ENCODE measurements at places on chromosomes 16 and 17.

- no peak for DNase-seq
Observed at GRCh38 chr17:81160747-81161453, 4.4 kb upstream of the PVALEF start.

GRCh38 chr16:54026456-54026855 lies 260.1 kb downstream of the IRX3 start:
- DNase-seq: no peak

- DNase-seq: no peak
Observed at GRCh38 chr17:60039847-60040442, 38.8 kb downstream of the HEATR6 start.

GRCh38 chr17:60080545-60080944 lies 1.8 kb upstream of the HEATR6 start:
- DNase-seq: no peak

DNA sequence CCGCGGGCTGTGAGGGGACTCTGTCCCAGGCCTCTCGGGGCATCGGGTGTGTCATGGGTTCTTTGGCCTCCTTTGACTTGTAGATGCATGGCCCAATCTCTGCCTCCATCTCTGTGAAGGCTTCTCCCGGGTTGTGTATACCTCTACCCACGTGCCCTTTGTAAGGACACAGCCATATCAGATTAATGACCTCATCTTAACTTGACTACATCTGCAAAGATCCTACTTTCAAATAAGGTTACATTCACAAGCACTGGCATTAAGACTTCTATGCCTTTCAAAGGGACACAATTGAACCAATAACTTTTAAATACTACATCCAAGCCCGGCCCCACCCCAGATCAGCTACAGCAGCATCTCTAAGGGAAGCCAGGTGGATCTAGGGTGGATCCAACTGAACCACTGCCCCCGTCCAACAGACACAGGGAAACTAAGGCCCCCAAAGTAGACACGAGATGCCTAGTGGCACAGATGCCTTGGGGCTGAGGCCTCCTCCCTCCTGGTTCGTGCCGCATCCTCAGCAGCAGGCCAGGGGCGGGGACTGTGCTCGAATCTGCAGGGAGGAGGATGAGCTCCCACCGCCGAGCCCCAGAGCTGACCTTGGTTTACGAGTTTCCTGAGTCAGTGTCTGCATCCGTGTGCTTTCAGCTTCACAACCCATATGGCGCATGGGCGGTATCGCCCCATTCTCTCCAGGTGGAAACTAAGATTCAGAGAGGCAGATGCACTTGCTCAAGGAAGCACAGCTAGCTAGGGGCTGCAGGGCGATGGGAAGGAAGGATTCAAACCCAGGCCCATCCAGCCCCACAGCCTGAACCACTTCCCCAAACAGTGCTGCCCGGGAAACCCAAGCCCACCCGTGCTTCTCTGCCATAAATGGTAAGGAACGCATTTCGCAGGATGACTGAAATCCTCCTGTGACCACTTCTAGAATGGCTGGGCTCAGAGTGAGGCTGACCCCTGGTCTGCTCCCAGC lies 353.3 kb downstream of the C16orf95 start:
- DNase-seq: no peak

GRCh38 chr17:27647765-27648164 lies 16.8 kb downstream of the LGALS9 start:
- DNase-seq: no peak

GRCh38 chr16:57434003-57434402 lies 13.2 kb downstream of the CIAPIN1 start:
- DNase-seq: no peak

DNA sequence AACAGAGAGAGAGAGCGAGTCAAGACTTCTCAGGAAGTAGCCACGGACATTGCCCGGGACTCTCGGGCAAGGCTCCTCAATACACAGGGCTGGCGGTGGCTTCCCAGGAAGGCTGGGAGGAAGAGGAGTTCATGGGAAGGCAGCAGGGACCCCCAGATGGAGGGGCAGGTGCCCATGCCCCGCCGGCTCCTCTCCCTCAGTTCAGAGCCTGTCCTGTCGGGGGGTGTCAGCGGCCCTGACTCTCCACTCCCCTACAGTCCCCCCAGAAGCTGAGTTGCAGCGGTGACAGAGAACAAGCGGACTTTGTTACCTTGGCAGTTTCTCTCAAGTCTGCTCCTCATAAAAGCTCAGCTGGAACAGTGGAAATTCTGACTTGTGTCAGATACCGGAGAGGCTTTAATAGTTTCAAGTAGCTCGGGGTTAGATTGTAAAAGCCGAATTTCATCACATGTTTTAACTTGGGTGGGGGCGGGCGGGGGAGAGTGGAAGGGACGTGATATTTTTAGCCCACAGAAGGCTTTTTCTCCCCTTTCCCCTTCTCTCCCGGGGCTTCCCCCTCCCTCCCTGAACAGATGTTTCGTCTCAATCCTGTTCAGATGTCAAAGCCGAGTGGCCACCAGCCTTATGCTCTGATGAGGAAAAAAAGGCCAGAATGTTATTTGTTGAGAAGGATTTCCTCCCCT lies 65.2 kb downstream of the NKD1 start:
- DNase-seq: peak; percentile 66

DNA sequence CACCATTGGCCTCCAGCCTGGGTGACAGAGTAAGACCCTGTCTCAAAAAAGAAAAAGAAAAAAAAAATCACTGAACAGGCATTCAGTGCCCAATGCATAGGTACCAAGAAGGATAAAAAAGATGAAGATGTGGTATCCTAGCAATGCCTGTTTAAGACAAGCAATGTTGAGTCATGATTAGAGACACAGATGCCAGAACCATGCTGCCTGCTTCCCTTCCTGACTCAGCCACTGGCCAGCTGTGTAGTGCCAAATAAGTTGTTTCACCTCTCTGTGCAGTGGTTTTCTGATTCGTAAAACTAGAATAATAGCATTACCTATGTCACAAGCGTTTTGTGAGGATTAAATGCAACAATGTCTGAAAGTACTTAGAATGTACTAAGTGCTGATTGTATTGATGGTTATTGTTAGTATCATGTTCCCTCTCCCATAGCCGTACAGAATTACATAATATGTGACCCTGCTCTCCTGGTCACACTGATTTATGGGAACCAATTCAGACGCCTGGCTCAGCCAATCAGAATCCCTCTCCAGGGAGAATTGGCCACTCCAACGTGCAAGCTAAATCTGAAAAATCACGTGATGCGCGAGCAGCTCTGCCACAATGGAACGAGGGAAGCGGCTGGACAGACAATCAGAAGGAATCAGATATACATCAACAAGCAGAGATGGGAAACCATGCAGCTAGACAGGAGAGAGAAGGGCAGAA lies 241.9 kb downstream of the SLC39A11 start:
- no peak for DNase-seq

- DNase-seq: peak; percentile 69
Observed at GRCh38 chr16:12801511-12802042, 2.1 kb downstream of the CPPED1 start.

GRCh38 chr16:62392698-62393097 lies 356.5 kb upstream of the CDH8 start:
- DNase-seq: no peak

GRCh38 chr16:57637020-57637419 lies 8.6 kb downstream of the ADGRG1 start:
- DNase-seq: no peak

GRCh38 chr17:58985971-58986370 lies 120.7 kb downstream of the TRIM37 start:
- DNase-seq: no peak

GRCh38 chr17:67180275-67180674 lies 64.7 kb downstream of the HELZ start:
- no peak for DNase-seq

GRCh38 chr16:75647112-75647491 lies 363 bp downstream of the KARS1 start:
- no peak for DNase-seq

DNA sequence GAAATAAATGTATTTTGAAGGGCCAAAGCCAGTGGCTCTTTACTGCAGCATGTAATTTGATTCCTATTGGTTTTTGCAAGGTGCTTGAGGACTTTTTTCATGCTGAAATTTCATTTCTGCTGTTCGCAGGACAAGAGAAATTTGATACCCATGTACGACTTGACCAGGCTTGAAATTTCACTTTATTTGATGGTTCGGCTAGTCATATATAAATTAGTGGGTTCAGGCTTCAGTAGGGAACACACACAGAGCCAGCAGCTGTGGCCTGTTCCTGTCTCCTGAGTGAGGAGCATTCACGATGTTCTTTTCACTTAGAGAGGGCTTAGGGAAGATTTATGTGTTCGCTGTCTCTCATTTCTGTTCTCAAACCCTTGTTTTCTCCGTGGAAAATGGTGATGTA lies 258.4 kb upstream of the CACNG5 start:
- DNase-seq: no peak

- DNase-seq: no peak
Observed at GRCh38 chr16:17382949-17383863, 87.6 kb downstream of the XYLT1 start.

GRCh38 chr16:15919331-15919730 lies 30.1 kb upstream of the ABCC1 start:
- no peak for DNase-seq

GRCh38 chr17:53420035-53420641 lies 402.6 kb upstream of the KIF2B start:
- no peak for DNase-seq

DNA sequence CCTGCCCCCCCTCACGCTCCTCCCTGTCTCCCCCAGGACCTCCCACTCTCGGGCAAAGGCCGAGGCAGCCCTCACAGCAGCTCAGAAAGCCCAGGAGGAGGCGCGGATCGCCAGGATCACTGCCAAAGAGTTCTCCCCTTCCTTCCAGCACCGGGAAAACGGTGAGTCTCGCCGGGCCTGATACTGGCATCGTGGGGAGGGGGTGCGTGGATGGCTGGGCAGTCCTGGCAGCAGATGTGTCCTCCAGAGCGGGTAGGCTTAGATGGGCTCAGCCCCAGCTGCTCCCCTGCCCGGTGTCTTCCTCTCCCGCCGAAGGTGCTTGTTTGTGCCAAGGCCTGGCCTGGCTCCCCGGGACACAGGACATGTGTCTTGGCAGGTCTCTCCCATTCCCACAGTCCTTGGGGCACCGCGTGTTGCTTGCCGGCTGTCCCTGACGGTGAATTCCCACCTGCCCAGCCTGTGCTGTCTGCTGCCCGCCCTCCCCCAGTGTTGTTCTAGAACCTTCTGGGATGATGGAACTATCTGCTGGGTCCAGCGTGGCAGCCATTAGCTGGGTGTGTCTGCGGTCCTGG lies 81.6 kb downstream of the KLHDC4 start:
- no peak for DNase-seq

- no peak for DNase-seq
Observed at GRCh38 chr17:81091774-81092517, 57.0 kb downstream of the BAIAP2 start.

DNA sequence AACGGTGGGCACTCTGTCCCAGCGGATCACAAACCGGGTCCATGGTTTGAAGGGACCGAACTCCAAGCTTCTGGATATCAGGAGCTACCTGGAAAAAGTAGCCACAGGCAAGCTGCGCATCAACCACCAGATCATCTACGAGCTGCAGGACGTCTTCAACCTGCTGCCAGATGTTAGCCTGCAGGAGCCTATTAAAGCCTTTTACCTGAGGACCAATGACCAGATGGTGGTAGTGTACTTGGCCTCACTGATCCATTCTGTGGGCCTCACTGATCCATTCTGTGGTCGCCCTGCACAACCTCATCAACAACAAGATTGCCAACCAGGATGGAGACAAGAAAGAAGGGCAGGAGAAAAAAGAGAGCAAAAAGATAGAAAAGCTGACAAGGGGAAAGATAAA lies 6.3 kb upstream of the CEP112 start:
- DNase-seq: no peak

DNA sequence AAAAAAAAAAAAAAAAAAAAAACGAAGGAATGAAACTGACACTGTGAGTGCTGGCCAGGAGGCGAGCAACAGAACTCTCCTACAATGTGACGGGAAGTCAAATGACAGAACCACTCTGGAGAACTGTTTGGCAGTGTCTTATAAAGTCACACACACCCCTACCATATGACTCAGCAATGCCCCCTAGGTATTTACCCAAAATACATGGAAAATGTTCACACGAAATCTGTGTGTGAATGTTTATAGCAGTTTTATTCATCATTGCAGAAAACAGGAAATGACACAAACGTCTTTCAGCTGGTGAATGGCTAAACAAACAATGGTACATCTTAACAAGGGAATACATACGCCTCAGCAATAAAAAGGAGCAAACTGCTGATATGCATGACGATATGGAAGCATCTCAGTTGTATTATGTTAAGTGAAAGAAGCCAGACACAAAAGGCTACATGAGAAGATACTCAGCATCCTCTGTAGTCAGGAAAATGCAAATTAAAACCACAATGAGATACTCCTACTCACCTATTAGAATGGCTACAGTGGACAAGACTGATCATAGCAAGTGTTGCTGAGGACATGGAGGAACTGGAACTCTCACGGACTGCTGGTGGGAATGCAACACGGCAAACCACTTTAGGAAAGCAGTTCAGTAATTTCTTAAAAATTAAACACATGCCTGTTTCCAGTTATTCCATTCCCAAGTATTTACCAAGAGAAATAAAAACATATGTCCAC lies 74.7 kb downstream of the TBC1D16 start:
- no peak for DNase-seq

- DNase-seq: peak; percentile 13
Observed at GRCh38 chr17:82929011-82929622, 89.3 kb upstream of the ZNF750 start.

DNA sequence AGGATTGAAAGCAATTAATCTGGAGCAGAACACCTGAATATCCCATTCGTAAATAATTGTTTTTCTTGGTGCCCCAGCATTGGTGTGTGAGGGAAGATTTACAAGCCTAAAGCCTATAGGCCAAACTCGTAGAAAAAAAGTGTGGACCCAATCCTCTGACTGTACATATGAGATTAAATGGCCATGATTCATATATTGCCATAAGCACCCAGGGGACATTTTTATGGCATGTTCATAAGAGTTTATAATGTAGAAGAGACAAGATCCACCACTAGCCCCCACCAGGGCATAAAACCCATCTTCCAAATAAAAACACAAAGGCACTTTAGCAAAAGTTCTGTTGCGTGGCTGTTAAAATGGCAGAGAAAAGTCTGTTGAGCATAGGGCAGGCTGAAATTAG lies 15.5 kb upstream of the SALL1 start:
- DNase-seq: no peak

GRCh38 chr16:65598621-65599020 lies 476.8 kb upstream of the CDH11 start:
- no peak for DNase-seq

GRCh38 chr17:556431-556995 lies 158.1 kb downstream of the VPS53 start:
- DNase-seq: no peak

GRCh38 chr17:81706232-81706611 lies 3.1 kb downstream of the MRPL12 start:
- peak; percentile 16 for DNase-seq

GRCh38 chr17:2184993-2185931 lies 118.3 kb downstream of the SMG6 start:
- peak; percentile 21 for DNase-seq

- DNase-seq: no peak
Observed at GRCh38 chr17:28807925-28808634, 34.5 kb downstream of the FAM222B start.

- no peak for DNase-seq
Observed at GRCh38 chr17:49977463-49978389, 8.7 kb downstream of the DLX4 start.

- DNase-seq: no peak
Observed at GRCh38 chr16:65002265-65002664, 119.6 kb downstream of the CDH11 start.
